ENCODE measurements at places on chromosomes 7 and 10. TPM values are rescaled to one million over a fixed set of nuclear protein-coding genes. Genes with fewer than 3 reads are reported as not detected.

GRCh38 chr7:155274633-155275355, 22.9 kb upstream of the INSIG1 start:
- DNase-seq, result no peak

SP8 gene
- polyA plus RNA-seq, result 0.17 TPM

DNA sequence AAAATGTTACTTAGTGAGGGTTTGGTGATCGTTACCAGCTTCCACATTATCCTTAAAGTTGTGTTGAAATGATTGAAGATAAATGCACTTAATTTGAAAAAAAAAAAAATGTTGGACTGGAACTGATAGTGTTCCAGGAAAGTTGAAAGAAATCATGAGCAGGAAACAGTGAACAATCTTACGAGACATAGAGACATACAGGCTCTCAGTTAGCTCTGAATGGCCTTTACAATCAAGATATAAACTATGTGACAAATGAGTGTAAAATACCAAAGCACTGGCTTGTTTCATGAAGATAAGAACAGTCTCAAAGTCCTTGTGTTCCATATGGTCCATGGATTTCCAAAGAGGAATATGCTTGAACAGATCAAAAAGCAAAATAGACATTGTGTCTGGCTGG, 430.1 kb upstream of the ETV1 start:
- no peak for DNase-seq

DNA sequence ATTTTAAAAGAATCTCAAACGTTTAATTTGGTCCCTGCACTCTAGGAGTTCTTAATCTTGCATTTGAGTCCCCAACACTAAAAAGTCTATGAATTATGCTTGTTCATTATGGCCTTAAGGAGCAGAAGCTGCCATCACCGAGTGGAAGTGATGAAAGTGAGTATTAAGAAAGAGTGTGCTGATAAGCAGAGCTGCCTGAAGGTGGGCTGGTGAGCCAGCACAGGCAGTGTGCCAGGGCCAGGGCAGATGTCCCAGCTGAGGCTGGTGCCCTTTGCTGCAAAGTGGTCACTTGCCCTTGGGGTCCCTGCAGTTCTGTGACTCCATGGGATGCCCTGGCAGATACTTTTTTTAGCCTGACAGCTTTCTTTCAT, 72.9 kb upstream of the LOXL4 start:
- no peak for DNase-seq

Measured in keratinocyte (primary cell).